Fibroblast of skin of back (primary cell): ENCODE measurements at places on chromosomes 3 and 15.
A peak's percentile ranks its signal among the peaks of the same experiment; 100 is the strongest.

- no peak for DNase-seq
Measured at GRCh38 chr15:80732167-80732566, 37.1 kb downstream of the ABHD17C start.

DNA sequence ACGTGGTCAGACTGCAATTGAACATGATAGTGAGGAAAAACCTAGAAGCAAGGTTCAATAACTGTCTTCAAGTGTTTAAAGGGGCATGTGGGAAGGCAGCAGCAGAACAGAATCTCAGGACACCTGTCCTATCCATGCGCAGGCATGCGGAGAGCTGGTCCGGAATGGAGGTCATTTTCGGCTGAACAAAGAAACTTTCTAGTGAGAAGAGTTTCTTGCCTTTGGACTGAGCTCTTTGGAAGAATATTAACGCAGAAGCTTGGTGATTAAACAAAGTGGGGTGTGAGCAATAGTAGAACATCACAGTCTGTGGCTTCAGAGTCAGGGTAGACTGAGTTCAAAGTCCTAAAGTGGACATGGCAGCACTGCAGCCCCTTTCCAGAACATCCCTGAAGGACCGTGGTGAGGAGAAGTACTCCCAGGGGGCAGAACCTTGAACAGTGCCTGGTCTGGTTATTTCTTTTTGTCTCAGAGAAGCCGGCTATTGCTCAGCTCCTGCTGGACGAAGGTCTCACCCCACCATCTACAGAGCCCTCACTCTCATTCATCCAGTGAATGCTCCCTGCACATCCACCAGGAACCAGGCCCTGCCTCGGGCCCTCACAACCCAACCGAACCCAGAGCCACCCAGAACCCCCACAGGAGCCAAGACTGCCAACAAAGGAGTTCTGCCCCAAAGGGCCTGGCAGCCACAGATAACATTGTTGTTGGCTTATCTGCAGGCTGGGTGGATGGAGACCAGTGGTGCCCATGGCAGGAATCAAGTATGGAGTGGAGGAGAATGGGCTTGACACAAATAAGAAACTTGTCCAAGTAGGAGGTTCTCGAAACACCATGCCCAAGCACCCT, 2.8 kb upstream of the SSUH2 start:
- no peak for DNase-seq

- no peak for DNase-seq
Measured at GRCh38 chr3:108131475-108132134, 40.8 kb upstream of the CD47 start.

DNA sequence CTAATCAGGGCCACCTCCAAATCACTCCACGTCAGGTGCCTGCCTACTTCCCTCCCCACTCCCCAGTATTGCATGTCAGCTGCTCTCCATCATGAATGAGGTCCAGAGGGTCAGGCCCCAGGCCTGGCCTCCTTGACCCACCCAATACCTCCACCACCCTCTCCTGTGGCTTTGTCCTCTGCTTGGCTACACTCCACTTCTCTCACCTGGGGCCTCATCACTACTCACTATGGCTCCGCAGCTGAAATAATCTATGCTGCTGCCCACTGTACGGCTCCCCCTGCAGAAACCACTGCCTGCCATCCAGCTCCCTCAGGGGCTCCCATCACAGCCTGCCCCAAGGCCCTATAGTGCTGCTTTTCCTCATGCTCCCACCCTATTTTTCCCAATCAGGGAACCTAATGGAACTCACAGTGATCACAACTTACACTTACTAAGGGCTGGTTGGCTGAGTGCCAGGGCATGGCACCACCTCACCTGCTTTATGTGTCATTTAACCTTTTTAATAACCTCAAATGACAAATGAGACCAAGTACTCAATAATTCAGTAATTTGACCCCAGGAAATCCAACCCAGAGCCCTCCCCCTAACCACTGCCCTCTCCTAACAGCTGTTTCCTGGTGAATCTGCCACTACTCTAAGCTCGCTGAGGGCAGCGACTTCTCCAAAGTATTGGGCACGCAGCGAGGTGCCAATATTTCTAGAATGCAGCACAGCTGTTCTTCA, 2.3 kb downstream of the GORASP1 start:
- no peak for DNase-seq

GRCh38 chr3:156429125-156429524, 125.8 kb downstream of the SSR3 start:
- no peak for DNase-seq

- peak; percentile 45 for DNase-seq
Measured at GRCh38 chr3:15305359-15305844, 27.0 kb downstream of the SH3BP5 start.

GRCh38 chr3:36562945-36563344, 182.6 kb downstream of the STAC start:
- DNase-seq, result no peak

DNA sequence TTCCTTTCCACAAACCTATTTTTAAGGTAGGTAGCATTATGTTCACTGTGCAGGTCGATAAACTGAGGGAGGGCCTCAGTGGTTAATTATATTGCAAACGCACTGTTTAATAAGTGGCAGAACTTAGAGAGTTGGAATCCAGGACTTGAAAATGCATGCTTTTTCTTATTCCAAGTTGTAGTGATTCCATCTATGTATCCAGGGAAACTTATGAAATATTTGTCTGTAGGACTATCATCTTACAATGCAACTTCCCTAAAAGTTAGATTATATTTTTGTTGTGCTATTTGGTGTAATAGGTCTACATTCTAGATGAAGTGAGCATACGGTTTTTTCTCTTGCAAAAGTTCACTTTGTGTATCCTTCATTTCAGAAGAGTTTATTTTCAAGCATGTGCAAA, 419.5 kb downstream of the NAALADL2 start:
- no peak for DNase-seq

DNA sequence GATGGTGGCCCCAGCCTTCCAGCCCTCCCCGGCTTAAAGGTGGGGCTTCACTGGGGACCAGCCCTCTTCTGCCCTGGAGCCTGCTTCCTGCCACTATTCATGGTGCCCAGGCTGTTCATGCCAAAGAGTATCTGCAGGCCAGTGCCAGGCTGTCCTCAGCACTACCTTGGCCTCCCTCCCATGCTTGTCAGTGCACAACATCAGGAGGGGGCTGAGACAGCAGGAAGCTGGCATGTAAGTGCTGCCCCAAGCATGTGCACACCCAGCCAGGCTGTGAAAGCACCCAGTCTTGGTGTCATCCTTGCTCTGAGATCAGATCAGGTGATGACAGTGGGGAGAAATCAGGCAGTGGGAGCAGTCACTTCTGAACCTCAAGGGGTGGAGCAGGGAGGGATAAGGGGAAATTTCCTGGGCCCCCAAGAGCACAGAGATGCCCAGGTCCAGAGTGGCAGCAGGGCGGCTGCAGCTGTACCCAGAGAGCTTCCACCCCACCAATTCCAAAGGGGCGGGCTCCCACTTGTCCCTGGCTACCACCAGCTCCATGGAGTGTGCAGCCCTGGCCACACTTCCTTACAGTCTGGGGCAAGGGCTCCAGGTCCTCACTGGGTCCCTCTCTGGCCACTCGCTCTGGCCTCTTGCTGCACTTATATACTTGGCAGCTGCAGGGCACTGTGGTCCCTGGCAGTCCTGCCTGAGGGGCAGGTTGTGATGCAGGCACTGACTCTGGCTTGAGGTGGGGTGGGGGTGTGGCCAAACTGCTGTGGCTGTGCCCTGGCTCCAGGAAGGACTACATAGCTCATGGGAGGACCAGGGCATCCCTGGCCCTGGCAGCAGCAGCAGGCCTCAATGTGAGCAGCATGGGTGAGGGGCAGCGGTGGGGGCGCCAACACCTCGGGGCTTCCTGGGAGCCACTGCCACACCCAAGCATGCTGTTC, 91.4 kb upstream of the TNFSF10 start:
- DNase-seq, result no peak

- no peak for DNase-seq
Measured at GRCh38 chr3:189331002-189331418, 159.2 kb downstream of the TPRG1 start.

GRCh38 chr3:30639937-30640336, 33.5 kb downstream of the TGFBR2 start:
- DNase-seq, result no peak

- no peak for DNase-seq
Measured at GRCh38 chr15:56058986-56059385, 65.6 kb upstream of the NEDD4 start.

- DNase-seq, result no peak
Measured at GRCh38 chr3:137988152-137988551, 21.8 kb upstream of the CLDN18 start.

DNA sequence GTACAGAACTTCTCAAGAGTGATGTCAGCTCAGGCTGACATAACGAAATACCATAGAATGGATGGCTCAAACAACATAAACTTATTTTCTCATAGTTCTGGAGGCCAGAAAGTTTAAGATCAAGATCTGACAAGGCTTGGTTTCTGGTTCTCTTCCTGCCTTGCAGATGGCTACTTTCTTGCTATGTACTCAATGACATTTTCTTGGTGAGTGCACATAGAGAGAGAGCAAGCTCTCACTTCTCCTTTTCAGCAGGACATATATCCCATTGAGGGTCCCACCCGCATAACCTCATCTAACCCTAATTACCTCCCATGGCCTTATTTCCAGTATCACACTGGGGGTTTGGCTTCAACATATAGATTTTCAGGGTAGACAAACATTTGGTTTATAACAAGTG, 1072.1 kb downstream of the PLOD2 start:
- no peak for DNase-seq

DNA sequence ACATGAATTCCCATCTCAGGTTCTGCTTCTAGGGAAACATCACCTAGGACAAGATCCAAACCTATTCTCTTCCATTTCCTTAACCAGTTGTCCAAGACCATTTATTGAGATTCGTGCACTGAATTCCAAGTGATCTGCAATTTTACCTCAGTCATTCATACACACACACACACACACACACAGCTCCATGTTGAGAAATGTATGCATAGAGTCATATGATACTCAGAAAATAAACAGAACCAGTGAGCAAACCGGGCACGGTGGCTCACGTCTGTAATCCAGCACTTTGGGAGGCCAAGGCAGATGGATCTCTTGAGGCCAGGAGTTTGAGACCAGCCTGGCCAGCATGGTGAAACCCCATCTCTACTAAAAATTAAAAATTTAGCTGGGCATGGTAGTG, 6.1 kb upstream of the KPNA1 start:
- DNase-seq, result no peak

GRCh38 chr3:124707656-124708062, 22.6 kb upstream of the UMPS start:
- peak; percentile 96 for DNase-seq

GRCh38 chr3:99473321-99473751, 165.1 kb upstream of the COL8A1 start:
- DNase-seq, result peak; percentile 84

DNA sequence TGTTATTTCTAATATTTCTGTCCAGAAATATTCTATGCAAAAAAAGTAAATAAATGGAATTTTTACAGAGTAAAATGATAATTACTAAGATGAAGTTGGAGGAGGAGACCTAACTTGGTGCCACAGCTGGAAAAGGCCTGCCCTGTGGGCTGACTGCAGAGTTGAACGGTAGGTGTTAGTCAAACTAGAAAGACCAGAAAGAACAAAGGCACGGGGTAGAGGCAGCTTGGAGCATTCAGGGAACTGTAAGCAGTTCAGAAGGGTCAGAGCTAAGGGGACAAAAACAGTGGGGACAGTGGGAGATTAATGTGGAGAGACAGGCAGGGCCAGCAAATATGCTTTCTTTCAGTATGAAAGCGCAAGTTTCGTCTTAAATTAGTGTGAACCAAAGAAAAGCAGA, 39.3 kb upstream of the PTPRG start:
- no peak for DNase-seq

DNA sequence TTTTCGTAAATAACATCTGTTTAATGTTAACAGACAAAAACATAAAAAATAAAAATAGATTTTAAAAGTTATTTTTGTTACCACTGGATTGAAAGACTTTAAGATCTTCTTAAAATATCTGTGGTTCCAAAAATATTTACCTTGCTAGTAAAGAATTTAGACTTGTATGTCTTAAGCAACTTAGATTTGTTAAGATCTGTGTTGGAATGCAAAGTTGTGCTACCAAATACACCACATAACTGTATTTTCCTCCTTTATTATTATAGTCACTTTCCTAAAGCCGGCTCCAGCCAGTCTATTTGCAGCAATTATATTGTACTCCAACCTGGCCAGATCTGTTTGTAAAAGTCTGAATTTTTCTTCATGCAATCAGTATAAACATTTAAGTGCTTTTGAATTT, 63.7 kb downstream of the SPRED1 start:
- peak; percentile 10 for DNase-seq

DNA sequence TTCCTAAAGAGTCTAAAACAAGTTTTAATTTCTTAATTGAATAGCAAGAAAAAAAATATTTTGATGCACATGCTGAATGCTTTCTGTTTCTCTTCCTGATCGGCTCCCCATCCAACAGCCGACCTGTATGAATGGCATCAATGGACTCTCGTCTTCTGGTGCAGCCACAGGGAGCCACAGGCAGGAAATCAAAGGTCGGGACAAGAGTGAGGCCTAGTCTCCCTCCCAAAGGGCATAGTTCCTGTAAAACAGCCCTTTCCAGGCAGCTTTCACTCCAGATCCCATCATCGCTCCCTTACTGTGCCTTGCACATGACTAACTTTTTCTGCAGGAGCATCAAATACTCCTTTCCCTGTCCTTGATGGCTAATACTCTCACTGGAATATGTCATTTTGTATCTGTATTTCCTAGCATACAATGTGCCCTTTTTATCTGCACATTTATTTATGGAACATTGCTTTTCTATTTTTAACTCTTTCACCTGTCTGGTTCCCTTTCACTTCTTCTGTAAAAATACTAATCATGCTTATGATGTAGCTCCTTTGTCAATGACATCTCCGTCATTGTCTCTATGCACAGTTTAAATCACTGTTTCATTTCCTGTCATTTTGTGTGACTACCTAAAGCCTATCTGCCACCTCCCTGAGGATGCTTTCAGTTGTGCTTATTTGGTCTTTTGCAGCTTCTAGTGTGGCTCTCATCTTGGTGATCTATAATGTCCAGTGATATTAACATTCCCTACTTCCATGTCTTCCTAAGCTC, 326.2 kb downstream of the CTNNB1 start:
- DNase-seq, result no peak

DNA sequence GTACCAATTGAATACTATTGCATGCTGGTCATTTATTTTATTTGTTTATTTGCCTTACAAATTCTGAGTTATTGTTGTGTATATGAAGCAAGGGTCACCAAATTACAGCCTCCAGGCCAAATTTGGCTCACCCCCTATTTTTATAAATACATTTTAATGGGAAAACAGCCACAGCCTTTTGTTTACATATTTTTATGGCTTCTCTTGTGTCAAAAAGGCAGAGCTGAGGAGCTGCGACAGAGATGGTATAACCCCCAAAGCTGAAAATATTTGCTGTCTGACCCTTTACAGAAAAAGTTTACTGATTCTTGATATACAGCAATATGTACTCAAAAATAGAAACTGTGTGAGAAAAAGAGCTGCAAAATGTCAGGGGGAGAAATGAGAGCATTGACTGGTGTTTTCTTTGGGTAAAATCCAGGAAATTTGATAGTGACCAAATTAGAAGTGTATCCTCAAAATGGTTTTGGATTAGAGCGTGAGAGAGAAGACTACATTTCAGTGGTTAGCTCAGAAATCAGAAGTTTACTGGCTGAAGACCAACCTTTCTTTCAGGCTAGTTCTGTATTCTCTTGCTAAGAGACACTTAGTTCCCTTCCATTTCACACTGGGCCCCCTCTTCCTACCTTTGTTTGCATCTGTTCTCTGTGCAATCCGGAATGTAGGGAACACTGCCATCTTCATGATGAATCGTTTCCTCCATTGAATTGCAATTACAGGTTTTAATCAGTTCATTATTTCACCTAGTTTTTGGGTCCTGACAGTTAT, 757.8 kb downstream of the AGBL1 start:
- DNase-seq, result peak; percentile 45

- no peak for DNase-seq
Measured at GRCh38 chr3:14672588-14672987, 2.4 kb upstream of the C3orf20 start.
